ENCODE measurements at places on chromosomes 3 and 15.

DNA sequence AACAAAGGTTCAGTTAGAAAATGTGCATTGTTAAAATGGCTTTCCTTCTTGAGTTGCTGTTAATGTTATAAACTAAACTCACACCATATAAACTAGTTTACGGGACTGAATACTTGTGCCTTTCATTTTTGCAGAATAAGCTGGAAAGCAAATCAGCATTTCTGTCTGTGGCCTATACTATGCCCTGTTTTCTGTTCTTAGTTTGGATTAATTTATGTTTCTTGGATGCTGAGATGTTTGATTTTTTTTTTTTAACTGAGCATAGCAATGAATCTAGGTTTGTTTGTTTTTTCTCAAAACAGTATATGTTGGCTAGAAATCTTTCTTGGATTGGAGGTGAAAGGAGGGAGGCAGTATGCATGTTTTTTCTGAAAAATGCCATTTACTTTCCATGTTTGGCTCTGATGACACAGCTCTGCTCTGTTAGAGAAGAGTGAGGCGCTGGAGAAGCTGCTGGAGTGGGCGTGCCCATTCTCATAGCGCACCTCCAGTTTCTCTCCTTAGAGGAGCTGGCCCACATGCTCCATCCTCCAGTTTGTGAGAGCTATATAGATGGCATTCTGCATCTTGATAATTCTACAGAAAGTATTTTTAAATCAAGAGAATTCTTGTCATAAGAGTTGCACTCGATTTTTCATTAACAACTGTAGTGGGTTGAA, 423.6 kb upstream of the TPM1 start:
- no peak for DNase-seq

GRCh38 chr3:52443791-52444687, 864 bp downstream of the SEMA3G start:
- no peak for DNase-seq

GRCh38 chr3:58063022-58063815, 55.0 kb downstream of the FLNB start:
- no peak for DNase-seq

DNA sequence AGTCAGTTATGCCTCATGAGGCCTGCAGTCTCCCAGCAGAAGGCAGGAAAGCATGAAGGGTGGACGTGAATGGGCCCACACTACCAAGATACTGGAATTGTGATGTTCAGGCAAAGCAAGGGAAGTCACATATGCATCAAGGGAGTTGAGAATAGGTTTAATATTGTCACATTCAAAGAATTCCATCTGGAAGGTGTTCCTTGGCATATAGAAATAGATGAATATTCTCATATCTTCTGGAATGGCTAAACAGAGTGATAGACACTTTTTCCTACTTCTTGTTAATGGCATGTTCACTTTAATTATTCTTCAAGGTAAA, 103.7 kb downstream of the CMSS1 start:
- DNase-seq = no peak

DNA sequence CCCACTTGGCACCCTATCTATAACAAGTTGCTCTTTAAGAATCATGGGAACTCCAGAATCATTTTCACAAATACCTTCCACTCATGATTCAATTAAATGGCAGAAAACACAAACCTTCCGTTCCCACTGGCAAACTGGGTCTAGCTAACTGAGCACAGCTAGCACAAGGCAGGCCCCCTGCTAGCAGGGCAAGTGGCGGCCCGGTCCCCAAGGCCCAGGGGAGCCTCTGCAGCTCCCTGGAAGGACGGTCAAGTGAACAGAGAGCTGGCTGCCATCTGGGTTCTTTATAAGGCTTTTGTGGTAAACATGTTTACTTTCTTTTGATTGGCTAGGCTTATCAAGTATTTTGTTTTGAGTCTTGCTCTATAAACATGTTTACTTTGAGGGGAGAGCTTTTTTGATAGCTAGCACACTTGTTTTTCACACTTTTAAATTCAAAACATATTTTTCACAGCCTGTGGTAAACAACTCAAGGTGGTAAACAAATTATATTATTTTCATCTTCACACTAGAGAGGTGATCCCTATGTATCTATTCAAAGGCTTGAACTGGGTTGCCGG, 81.4 kb downstream of the FOXP1 start:
- DNase-seq = no peak

GRCh38 chr3:25257026-25257425, 171.0 kb upstream of the RARB start:
- no peak for DNase-seq

GRCh38 chr15:48781017-48781416, 29.9 kb downstream of the CEP152 start:
- no peak for DNase-seq

GRCh38 chr3:29746163-29746760, 465.4 kb downstream of the RBMS3 start:
- DNase-seq = no peak
